ENCODE measurements at places on chromosomes 1 and 21. TPM values are rescaled to one million over a fixed set of nuclear protein-coding genes. Genes with fewer than 3 reads are reported as not detected.

DNA sequence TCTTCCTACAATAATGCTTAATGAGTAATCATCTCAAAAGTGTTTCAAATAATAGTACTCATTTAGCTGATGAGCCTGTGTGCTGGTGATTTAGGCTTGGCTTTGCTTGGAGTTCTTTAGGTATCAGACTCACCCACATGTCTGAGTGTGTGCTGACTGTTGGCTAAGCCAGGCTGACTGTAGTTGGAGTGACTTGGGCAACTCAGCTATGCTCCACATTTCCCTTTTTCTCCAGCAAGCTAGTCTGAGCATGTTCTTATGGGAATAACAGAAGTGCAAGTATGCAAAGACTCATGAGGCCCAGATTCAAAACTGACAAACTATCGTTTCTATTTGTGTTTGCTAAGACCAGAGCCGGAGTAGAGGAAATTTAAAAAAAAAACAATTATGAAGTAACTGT is 99.0 kb upstream of the ADGRL4 start:
- H3K27me3 ChIP-seq = no peaks in the 10 kb centered on the region
- no peak overlapping the region for H3K4me3 ChIP-seq
- no peak overlapping the region for H3K27ac ChIP-seq
- H3K4me1 ChIP-seq = no peaks in the 10 kb centered on the region

GRCh38 chr1:85490270-85490985 is 25.5 kb upstream of the DDAH1 start:
- no peaks in the 10 kb centered on the region for H3K36me3 ChIP-seq
- H3K4me3 ChIP-seq = no peak overlapping the region
- H3K27ac ChIP-seq = no peak overlapping the region
- H3K4me1 ChIP-seq = no peaks in the 10 kb centered on the region
- no peaks in the 10 kb centered on the region for H3K27me3 ChIP-seq

DNA sequence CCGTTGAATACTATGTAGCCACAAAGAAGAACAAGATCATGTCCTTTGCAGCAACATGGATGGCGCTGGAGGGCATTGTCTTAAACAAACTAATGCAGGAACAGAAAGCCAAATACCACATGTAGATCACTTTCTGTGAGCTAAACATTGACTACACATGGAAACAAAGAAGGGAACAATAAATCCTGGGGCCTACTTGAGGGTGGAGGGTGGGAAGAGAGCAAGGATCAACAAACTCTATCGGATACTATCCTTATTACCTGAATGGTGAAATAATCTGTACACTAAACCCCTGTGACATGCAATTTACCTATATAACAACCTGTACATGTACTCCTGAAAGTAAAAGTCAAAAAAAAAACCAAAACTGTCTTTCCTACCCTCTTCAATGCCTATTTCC is 40.8 kb upstream of the CD55 start:
- H3K4me3 ChIP-seq = no peak overlapping the region
- no peaks in the 10 kb centered on the region for H3K4me1 ChIP-seq
- no peaks in the 10 kb centered on the region for H3K27me3 ChIP-seq
- H3K27ac ChIP-seq = no peak overlapping the region

DNA sequence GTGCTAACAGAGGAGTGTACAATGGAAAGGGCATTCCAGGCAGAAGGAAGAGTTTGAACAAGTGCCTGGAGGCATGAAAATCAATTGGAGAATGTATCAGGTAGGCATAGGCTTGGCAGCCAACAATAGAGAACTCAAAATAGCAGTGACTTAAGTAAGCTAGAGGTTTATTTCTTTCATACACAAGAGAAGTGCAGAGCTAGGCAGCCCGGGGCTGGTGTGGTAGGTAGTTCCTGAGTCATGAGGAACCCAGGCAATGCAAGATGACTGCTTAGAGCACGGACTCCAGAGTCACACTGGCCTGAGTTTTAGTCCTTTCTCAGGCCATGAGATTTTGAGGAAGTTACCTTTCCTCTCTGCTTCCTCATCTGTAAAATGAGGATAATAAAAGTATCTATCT is 74.8 kb upstream of the LRRN2 start:
- DNase-seq = no peak
- no peak overlapping the region for H3K4me3 ChIP-seq
- peaks cover 5% of the 10 kb centered on the region for H3K4me1 ChIP-seq
- no peak overlapping the region for H3K27ac ChIP-seq

CLDN8 gene
- not detected for polyA plus RNA-seq

FAM131C gene
- 0.29 TPM for polyA plus RNA-seq

FCN3 gene
- polyA plus RNA-seq = not detected

All from K562 (cell line).